ENCODE measurements at places on chromosomes 5 and 9.

GRCh38 chr9:20838218-20838617 lies 154.2 kb downstream of the FOCAD start:
- no peak for DNase-seq

GRCh38 chr5:79932510-79933504 lies 58.3 kb downstream of the MTX3 start:
- no peak for DNase-seq

GRCh38 chr5:40680741-40681362 lies 1.1 kb downstream of the PTGER4 start:
- DNase-seq: peak; percentile 28

GRCh38 chr9:130981756-130982137 lies 27.2 kb upstream of the LAMC3 start:
- DNase-seq: no peak

GRCh38 chr5:26719803-26720202 lies 318.6 kb downstream of the CDH9 start:
- DNase-seq: no peak

GRCh38 chr9:87577746-87578145 lies 80.1 kb downstream of the DAPK1 start:
- DNase-seq: no peak

DNA sequence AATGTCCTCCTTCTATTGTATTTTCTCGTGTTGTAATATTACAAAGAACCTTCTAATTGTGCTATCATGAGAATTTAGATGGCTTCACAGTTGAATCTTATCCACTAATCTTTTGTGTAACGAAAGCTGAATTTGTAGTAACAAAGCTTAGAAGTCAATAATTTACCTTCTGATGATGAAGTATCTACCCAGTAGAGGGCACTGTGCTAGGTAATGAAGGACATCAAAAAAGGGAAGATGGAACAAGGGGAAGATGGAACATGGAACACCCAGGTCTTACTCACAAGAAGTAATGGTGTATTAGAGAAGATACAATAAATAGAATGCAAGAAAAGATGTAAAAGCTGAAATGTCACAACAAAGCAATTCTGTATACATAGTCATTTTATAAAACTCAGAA lies 131.0 kb upstream of the CCNG1 start:
- DNase-seq: no peak

- DNase-seq: no peak
These were observed 485.2 kb upstream of the FTMT start for GRCh38 chr5:121366515-121366914.

DNA sequence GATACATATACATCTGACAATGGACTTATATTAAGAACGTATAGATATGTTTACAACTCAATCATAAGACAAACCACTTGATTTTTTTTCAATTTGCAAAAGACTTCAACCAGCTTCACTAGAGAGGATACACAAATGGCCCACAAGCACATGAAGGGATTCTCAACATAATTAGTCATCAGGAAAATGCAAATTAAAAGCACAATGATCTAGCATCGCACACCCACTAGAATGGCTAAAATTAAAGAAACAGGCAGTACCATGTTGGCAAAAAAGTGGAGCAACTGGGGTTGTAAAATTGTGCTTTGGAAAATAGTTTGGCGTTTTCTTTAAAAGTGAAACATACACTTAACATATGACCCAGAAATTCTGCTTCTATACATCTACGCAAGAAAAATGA lies 80.0 kb upstream of the TRIO start:
- DNase-seq: no peak

GRCh38 chr5:171029401-171029800 lies 167.6 kb downstream of the RANBP17 start:
- no peak for DNase-seq

- no peak for DNase-seq
These were observed at the start of gene IRX2 for GRCh38 chr5:2751592-2752021. Gene IRX2 (minus strand): TSS chr5:2751677. CDS start chr5:2751413, 264 bp downstream.

DNA sequence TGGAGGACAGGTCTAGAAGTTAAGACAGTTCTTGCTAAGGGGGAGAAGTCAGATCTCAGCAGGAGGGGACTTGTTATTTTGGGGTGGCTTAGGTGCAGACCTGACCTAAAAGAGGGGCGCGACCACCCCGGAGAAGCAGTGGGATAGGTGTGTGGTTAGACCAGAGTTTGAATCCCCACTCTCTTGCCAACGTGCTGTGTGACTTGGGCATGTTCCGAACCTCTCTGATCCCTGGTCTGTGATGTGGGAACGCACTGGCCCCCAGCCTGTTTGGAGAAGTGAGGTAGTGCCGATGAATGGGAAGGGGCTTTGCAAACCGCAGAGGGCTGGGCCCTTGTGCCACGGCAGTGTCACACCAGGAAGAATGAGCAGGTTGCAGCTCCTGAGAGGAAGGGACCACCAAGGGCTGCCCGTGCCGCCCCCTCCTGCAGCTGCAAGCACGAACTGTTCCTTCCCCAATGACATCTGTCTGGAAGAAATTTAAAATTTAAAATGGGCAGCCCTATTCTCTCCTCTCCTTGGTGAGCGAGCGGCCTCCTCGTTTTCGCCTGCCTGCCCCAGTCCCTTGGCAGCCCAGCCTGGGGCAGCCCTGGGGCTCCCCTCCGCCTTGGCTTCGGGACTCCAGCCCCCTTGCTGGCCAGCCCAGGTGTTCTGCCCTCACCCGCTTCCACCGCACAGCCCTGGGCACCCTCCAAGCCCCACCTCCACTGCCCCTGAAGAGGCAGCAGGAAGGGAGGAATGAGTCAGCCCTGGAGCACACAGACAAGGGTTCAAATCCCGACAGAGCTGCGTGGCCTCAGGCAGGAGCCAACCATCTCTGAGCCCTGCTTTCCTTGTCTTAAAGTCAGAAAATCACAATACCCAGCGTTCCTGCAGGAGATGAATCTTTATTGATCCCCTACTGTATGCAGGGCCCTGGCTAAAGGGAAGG lies 1.6 kb downstream of the FIBCD1 start:
- no peak for DNase-seq

DNA sequence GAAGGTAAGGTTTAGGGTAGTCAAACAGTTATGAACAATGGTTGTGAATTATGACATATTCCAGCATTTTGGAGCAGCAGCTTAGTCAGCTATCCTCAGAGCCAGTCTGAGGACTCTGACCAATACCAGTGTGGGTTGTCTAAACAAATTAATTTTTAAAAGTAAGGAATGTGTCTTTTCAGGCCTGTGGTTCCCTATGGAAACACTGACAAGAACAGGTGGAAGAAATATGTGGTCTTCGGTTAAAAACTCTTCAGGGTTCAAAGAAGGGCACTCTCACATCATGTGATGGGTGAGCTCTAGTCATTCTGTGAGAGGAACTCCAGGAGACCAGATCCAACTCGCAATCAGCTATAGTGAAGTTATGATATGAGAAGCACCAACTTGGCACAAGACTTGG lies 33.5 kb upstream of the ALDOB start:
- no peak for DNase-seq

- DNase-seq: no peak
These were observed 30.5 kb upstream of the MSX2 start for GRCh38 chr5:174693697-174694385.

- DNase-seq: no peak
These were observed 550.6 kb upstream of the CLINT1 start for GRCh38 chr5:158409507-158409906.

- DNase-seq: no peak
These were observed 56.3 kb upstream of the KCNN2 start for GRCh38 chr5:114305402-114306207.

DNA sequence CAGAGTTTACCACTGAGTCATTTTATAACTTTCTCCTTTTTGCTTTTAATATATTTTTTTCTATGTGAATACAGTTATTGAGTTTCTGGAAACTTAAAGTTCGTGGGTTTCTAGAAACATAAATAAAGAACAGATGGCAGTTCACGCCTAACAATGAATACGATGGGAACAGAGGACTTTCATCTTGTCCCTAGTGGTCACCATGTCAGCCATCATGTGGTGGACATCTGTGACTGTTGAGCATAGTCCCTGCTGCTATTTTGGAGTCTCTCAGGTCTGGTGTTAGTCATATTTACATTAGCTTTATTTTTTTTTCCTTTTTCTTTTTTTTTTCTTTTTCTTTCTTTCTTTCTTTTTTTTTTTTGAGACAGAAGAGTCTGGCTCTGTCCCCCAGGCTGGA lies 85.3 kb downstream of the XRCC4 start:
- no peak for DNase-seq

DNA sequence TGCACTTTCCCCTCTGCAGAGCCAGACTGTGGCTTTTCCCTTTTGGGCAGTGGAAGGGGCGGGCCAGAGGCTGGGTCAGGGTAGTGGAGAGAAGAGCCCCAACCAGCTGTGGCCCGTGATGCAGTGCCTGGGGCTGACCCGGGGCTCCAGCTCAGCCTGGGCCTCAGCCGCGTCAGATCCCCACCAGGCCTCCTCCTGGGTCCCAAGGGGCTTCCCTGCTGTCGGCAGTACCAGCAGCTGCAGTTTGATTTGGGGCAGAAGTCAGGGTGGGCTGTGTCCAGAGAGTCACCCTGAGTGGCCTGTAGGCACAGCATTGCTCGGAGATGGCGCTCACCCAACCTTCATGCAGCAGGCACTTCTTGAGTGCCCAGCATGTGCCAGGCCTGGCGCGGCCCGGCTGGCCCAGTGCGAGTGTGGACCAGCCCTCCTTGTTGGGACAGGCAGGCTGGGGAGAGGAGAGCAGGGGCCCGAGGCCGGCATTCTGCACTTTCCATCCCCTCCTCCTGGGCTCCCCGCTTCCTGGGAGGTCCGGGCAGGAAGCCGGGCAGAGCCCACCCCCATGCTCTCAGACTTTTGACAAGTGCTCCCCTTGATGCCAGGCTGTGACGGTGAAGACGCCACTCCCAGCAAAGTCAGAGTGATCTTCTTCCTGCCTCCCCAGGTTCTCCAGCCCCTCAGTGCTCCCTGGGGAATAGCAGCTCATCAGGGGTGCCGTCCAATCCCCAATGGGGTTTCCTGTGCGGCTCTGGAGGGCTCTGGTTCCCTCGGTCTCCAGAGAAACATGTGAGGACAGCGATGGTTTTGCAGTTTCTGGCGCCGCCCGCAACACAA lies 88.3 kb upstream of the COL5A1 start:
- no peak for DNase-seq

DNA sequence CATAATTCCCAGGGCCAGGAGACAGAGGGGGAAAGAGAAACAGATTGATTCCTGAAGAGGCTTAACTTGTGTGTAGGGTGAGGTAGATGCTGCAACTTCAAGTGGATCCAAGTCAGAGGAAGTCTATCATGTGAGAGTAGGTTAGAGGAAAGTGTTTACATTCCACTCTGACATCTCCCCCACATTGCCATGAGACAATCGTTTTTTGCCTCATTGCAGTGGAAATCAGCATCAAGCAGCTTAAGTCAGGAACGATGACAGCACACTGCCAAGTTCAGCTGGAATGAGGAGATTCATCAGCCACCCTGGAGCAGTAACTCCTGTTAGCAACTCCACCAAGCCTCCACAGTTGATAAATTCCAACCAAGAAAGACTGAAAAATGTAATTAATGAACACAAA lies 689.7 kb upstream of the MEF2C start:
- no peak for DNase-seq

DNA sequence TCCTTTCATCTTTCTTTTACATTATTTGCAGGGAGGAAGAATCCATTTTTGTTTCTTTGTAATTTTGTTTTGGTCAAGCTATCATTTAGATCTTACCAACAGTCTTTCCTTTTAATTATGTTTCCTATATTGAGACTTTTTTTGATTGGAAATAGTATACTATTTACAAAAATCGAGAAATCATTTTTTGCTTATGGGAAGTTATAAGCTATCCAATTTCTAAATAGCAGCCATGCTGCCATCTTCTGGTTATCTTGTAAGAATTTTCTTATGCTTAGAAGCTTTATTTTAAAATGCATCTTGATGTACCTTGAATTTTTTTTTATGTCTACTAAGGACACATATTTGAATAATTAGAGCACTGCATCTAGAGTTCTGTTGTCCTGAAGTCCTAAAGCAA lies 821.2 kb downstream of the PTPRD start:
- no peak for DNase-seq

DNA sequence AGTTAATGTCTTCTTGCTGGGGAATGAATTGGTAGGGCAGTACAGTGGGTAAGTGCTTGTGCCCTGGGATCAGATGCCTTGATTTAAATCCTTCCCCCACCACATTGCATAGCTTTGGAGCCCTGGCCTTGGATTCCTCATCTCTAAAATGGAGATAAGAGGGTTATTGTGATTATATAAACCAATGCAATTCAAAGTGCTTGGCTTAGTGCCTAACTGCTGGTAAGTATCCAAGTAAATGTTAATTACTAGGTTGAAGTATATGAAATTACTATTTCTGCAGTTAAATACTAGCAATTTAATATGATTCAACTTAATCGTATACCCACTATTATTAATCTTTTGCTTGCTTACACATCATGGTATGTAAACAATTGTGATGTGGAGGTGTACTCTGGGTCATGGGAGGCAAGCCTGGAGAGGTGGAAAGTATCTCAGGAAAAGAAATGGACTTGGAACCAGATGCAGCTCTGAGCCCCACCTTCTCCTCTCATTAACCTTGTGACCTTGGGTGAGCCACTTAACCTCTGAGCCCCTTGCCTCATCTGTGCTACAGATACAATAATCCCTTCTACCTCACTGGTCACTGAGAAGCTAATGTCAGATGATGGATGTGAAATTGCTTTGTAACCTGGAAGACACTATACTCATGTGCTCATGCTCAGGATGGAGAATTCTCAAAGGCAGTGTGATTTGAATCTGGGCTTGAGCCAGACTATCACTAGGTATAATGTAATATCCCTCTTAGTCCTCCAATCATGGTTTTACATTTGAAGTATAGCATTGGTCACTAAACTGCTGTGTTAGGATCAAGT lies 23.8 kb downstream of the NEUROG1 start:
- DNase-seq: no peak

- DNase-seq: no peak
These were observed 117.3 kb upstream of the PPP2R2B start for GRCh38 chr5:146995878-146996277.

GRCh38 chr9:100555471-100555870 lies 22.4 kb upstream of the CAVIN4 start:
- DNase-seq: no peak

GRCh38 chr5:133129950-133130349 lies 78.1 kb downstream of the HSPA4 start:
- DNase-seq: no peak
